ENCODE measurements at places on chromosomes 2 and 18.

- DNase-seq = no peak
Observed at GRCh38 chr2:109128048-109128615, 873 bp upstream of the SH3RF3 start.

DNA sequence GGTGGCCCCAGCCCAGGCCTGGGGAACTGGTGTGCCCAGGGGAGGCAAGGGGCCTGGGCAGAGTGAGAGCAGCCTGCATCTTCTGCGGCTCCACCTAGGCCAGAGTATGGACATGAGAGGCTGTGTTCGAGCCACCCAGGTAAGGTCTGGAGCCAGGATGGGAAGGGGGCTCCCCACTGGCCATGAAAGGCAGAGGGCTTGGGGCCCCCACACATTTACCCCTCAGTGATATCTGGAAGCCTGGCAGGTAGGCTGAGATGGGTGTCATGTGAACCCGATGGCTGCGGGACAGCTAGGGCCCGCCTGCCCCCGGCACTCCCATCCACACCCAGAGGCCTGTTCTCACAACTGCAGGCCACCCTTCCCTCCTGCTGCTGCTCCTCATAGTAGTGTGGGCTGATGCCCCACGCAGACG is 13.2 kb downstream of the ADRA2B start:
- no peak for DNase-seq

DNA sequence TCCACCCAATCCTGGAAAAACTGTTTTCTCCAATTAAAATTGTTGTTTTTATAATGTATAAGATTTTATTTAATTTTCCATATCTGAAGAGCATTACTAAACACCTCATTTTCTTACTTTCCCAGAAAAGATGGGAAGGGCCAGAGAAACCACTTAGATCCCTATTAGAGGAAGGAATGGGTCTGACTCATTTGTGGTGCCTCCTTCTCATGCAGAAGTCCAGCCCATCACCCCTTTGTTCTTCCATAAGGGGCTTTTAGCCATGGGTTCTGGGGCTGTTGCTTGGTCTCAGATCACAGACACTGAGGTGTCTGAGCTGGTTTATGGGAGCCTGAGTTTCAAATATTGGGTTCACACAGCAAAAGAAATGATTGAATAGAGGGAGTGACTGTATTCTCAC is 152.2 kb downstream of the ESCO1 start:
- DNase-seq = no peak

GRCh38 chr2:108918941-108919341 is 70.1 kb downstream of the EDAR start:
- no peak for DNase-seq

DNA sequence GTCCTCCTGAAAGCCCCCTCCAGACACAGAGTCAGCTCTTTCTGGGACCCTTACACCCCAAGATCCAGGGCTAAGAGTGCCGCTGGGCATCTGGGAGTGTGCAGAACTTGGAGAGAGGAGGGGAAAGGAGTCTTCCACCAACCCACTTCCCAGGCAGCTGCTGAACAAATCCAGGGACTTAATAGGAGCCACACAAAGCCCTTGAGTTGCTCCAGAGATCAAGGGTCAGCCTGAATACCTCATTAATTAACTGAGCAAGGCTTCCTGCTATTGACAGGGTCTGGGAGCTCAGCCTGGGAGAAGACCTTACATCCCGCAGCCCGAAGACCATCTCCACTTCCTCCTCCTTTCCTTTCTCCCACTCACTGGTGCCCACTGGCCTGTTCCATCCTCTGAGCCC is 108.3 kb downstream of the CELF4 start:
- DNase-seq = no peak

- DNase-seq = no peak
Observed at GRCh38 chr2:134365356-134365755, 111.5 kb downstream of the MGAT5 start.

DNA sequence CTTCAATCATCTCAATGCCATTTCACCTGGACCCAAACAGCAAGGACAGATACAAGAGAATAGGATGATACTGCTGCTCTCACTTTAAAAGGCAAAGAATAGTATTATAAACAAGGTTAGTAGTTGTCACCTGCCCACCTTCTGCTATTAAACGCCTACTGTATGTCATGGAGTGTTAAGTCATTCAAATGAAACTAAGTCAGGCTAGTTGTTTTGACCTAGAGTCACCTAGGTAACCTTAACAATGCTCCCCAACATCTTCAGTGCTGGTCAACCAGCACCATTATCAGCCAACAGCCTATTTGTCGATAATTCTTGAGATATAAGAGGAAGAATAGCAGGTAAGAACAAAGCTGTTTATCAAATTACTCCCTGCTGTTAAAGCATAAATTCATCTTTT is 39.2 kb downstream of the TRIP12 start:
- DNase-seq = no peak

GRCh38 chr18:36771245-36771644 is 57.6 kb downstream of the TPGS2 start:
- DNase-seq = no peak

GRCh38 chr2:218823196-218823855 is 8.3 kb downstream of the PRKAG3 start:
- DNase-seq = no peak

GRCh38 chr18:50410894-50411293 is 36.0 kb downstream of the SKA1 start:
- no peak for DNase-seq

- DNase-seq = no peak
Observed at GRCh38 chr2:21043744-21044532, at the start of gene APOB. Gene APOB, minus strand, starts transcription at chr2:21044073. Its CDS starts 128 bp downstream, at chr2:21043945.

- DNase-seq = no peak
Observed at GRCh38 chr2:235944591-235944990, 223.6 kb downstream of the GBX2 start.

DNA sequence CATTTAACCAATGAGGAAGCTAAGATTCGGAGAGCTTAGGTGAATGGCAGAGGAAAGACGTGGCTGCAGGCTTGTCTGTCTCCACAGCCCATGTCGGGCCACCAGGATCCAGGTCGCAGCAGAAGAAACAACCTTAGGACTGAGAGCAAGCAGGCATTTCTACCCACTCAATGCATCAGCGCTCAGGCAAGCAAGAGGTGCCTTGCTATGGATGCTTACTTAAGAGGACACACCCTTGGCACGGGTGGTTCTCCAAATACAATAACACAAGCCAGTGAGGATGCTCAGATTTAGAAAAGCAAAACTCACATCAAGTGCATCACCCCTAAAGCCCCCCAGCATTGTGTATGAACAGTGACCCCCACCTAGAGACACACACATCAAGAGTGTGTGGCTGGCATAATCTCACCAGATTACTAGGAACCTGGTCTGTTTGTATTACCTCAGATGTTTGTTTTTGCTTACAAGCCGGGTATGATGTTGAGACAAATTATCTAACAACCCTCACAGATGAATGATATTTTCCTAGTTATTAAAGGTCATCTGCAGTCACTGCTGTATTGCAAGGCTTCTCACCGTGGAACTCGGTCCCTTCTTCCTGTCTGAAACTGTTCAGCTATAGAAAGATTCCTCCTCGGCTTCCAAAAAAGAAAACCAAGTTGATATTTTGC is 34.2 kb upstream of the NPAS2 start:
- DNase-seq = no peak

- DNase-seq = no peak
Observed at GRCh38 chr18:57727952-57728807, 74.9 kb downstream of the ATP8B1 start.

DNA sequence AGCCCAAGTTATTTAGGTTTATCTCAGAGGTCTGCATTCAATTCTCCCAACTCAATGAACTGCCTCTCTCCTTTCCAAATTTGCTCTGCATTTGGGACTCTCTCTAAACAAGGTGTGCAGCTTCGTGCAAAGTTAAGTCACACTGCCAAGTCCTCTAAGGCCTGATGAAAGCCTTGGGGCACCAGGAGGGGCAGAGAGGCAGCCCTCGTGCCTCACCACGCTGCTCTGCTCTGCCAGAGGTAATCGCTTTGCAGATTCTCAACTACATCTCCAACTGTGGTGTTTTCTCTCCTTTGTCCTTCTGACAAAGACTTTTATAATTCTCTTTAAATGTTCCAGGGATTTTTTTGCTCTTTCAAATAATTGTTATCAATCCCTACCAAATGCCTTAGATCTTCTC is 283.0 kb downstream of the MEIS1 start:
- DNase-seq = no peak

GRCh38 chr2:100703739-100704138 is 116.2 kb upstream of the NPAS2 start:
- no peak for DNase-seq

GRCh38 chr2:121355488-121355887 is 70.5 kb upstream of the TFCP2L1 start:
- no peak for DNase-seq

GRCh38 chr2:80266231-80266630 is 38.3 kb downstream of the LRRTM1 start:
- no peak for DNase-seq

GRCh38 chr2:18745431-18746272 is 156.3 kb upstream of the NT5C1B start:
- no peak for DNase-seq

DNA sequence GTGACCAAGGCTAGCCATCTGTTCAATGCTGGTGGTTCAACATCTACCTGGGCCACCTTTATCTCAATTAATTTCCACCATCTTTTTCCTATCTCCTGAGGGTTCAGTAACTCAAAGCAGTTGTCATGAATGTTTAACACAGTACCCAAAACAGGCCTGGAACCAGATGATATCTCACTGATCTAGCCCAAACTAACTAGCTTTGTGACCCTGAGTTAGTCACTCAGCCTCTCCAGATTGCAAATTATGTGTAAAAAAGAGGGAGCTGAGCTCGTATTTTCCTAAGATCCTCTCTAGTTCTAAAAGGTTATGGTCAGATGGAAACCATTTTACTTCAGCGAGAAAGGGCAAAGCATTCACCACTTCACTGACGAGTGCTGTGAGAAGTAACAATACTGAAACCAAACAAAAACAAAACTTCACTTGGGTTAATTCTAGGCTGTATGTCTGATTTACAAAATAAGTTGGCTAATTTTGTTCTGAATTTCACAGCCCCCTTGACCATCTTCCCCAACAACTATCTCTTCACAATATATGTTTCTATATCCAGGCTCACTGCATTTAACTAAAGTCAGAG is 14.8 kb downstream of the SPRED2 start:
- no peak for DNase-seq

GRCh38 chr2:85371045-85371444 is 16.5 kb downstream of the ELMOD3 start:
- no peak for DNase-seq

DNA sequence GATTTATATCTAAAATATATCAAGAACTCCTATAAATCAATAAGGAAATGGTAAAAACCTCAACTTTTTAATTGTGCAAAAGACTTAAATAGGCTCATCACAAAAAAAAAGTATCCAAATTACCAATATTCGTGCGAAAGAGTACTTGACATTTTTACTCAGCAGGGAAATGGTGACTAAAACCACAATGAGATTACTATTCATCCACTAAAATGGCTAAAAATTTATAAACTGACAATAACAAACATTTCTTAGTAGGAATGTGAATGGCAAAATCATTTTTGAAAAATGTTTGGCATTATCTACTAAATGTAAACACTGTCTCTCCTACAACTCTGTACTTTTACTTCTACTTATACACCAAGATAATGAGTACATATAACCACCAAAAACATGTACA is 184.8 kb upstream of the RND3 start:
- DNase-seq = no peak

DNA sequence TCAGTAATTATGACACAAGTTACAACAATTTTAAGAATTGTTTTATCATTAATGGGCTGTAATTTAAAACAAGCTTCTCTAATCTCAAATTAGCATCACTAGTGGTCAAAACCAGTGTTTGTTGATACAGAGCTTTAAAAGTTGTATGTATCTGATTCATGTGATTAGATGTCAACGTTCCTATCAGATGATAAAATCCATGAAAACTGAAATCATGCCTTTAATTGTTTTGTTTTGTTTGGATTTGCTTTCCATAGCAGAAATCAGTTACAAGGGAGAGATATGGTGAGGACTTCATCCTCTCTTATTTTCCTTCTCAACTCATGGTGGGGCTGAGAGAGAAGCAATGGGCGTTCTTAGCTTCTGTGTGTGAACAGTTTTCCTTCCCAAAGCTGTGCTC is 469.6 kb downstream of the PID1 start:
- no peak for DNase-seq

DNA sequence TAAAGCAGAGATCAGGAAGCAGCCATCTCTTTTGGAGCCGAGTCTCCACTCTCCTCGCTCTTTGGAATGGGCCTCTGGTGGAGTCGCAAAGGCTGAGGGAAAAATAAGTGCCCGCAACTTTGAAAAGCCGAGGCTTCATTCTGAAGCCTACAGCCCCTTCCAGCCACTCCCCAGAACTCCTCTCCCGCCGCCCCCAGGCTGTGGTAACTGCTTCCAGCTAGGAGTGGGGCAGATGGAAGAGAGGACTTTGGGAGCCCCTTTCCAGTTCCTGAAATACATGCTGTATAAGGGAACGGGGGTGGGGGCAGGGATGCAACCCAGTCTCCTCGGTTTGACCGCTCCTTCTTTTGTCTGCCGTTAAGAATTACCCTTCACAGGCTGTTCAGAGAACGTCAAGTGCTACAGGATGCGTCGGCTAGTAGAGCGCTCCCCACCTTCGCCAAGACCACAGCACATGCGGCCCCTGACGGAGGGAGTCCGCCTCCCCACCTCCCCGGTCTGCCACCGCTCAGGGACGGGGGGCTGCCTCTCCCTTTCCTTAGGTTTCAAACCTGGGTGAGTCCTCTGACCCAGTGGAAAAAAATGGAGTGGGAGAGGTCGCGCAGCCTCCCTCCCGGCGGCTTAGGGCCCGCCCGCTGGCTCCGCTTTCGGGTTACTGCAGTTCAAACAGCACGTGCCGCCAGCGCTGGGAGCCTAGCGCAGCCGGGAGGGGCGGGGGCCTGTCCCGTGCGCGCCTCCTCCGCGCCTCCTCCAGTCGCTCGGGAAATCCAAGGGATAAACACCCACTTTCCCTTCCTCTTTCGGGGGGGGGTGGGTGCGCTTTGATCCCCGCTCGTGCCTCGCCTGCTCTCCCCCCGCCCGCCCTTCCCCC is 4.9 kb downstream of the CYP26B1 start:
- DNase-seq = no peak

DNA sequence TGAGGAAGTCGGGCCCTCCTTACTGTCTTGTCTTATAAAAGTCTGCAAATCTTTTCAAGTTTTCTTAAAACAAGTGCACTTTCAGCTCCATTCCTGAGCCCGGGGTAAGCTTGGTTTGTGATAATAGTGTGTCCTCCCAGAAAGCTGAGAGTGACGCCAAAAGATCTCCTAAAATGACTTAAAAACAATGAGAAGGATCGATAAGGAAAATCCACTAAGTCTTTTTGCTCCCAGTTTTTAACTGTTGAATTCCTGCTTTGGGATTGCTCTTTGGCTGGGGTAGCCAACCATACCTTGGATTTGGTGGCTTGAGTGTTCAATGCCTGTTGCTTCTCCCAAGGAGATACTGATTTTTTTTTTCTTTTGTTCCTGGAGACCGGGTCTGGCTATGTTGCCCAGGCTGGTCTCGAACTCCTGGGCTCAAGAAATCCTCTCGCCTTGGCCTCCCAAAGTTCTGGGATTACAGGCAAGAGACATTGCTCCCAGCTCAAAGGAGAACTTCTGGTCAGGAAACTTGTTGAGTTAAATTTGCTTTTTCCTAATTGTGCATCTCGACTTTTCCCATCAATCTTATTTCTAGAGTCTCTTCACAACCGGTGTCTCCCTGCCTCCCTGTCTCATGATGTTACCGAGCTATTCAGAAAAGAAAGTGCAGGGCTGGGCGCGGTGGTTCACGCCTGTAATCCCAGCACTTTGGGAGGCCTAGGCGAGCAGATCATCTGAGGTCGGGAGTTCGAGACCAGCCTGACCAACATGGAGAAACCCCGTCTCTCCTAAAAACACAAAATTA is 3.0 kb downstream of the TGIF1 start:
- peak; percentile 51 for DNase-seq

GRCh38 chr2:135974036-135974435 is 11.4 kb downstream of the DARS1 start:
- no peak for DNase-seq
